ENCODE measurements at places on chromosomes 12 and 14. TPM values are rescaled to one million over a fixed set of nuclear protein-coding genes. Genes with fewer than 3 reads are reported as not detected.

DNA sequence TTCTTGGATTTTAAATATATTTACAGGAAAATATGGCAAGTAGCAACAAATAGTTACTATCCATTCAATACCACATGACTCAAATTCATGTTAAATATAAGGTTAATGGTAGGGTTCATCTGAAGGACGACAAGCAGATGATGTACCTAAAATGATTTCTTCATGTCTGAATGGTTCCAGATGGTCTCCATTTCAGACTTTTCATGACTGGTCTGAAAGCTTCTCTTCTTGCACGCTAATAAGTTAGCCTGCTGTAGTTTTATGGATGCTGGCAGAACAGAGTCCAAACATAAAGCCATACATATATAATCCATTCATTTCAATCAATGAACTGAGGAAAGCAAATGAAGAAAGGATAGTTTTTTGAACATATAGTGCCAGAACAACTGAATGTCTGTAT, 257.0 kb upstream of the MGAT4C start:
- DNase-seq = no peak

- no peak for DNase-seq
These were observed 116.8 kb downstream of the WIF1 start for GRCh38 chr12:65004270-65004669.

DNA sequence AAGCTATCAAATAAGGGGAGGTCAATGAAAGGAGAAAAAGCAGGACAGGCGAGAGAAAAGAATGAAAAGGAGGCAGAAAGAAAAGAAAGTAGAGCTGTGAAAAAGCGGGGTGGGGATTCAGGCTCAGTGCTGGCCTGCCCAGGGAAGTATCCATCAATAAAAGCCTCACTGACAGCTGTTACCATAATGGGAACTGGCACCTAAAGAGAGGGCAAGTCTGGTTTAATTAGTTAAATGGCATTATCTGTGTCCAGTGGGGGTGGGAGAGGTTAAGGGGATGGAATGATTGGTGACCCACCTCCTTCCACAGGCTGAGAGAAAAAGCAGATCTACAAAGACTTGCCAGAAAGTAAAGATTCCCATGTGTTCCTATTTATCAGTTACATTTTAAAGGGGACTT, 7.4 kb downstream of the SALL2 start:
- no peak for DNase-seq

DNA sequence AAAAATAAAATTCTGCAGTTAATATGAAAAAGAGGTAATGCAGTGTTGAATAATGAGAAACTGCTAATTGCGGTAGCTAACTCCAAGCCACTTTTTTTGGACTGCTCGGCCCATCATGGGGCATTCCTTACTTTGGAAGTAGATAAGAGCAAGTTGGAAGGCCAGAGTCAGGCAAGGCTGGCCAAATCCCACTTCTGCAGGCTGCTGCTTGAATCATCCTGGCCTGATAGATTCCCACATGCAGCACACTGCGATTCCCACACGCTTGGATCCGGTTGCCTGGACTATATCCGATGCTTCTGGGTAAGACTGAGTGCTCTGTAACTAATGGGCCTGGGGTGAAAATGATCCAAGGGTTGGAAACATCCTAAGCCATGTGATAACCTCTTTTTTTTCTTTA, 10.6 kb downstream of the EIF2B2 start:
- no peak for DNase-seq

GRCh38 chr12:48482198-48482597, at the start of gene C12orf54:
C12orf54 (plus strand) TSS chr12:48482498; CDS start chr12:48483297, 799 bp downstream.
- DNase-seq = no peak

DNA sequence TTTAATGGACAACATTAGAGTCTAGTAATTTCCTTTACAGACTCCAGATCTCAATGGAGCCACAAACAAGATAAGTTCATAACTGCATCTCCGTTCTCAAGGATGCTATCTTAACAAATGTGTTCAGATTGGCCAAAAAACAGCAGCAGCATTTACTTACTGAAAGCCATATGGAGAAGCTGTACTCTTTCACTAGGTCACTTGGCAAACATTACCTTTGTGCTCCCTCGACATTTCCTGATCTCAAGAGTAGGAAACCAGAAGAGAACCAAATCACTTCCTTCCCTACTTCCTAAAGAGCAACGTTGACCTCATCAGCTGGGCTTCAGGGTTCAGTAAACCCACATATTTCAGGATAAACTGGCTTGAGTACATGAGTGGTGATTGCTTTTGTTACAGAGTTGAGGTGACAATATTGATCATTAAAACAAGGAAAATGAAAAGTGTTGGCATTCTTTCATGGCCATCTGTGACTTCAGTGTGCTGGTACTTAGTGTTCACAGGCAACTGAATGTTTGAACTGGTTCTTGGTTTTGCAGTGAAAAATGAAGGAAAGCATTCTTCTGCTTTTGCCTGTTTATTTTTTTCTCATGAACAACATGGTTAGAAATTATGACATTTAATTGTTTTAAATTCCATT, 449.6 kb downstream of the TMEM117 start:
- DNase-seq = no peak

GRCh38 chr14:40003773-40004172, 571.5 kb upstream of the FBXO33 start:
- no peak for DNase-seq

DNA sequence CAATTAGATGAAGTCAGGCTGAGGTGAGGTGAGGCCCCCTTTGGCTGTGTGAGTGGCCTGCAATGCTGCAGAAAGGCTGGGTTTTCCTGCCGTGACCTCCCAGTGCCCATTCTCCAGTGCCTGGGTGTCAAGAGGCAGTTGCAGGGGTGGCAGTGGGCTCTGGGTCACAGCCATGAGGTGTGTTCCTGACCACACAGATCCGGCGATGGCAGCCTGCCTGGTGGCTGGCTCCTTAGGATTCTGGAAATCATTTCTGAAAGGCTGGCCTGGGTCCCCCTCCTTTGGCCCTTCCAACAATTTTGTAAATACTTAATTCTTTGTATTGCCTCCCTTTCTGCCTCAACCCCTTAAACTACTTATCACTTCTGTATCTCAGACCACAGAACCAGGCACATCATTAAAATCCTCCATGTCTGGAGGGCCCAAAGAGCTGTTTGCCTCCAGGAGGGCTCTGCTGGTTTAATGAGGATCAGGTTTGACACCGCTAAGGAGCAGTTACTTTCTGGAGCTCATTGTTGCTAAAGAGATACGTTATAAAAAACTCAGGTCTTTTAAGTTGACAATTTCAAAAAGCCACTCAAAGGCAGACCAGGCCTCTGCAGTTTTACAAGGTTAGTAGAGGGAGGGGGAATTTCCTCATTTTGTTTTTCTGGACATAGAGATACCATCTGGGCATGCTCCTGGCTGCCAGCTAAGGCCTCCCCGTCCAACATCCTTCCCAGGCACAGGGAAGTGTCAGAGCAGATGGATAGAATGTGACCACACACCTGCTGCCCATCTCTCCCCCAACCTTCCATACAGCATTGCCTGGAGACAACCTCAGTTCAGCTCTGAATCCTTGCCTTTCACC, 204.4 kb downstream of the FOXN3 start:
- no peak for DNase-seq

DNA sequence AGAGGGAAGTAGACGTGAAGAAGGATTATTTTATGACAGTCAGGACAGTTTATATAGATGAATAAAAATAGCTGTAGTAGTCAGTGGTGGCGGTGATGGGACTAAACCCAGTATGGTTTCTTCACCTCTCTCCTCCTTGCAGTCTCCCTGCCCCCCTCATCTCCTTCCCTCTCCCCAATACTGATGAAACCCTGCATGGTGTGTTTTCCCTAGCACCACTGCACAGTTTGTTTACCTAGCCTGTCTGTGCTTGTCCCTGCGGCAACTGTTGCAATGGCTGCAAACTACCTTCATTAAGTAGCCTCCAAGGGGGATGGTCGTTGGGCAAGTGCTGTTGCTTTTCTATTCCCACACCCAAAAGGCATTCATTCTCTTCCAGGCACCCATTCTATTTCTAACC, 14.7 kb downstream of the PCBP2 start:
- no peak for DNase-seq

DNA sequence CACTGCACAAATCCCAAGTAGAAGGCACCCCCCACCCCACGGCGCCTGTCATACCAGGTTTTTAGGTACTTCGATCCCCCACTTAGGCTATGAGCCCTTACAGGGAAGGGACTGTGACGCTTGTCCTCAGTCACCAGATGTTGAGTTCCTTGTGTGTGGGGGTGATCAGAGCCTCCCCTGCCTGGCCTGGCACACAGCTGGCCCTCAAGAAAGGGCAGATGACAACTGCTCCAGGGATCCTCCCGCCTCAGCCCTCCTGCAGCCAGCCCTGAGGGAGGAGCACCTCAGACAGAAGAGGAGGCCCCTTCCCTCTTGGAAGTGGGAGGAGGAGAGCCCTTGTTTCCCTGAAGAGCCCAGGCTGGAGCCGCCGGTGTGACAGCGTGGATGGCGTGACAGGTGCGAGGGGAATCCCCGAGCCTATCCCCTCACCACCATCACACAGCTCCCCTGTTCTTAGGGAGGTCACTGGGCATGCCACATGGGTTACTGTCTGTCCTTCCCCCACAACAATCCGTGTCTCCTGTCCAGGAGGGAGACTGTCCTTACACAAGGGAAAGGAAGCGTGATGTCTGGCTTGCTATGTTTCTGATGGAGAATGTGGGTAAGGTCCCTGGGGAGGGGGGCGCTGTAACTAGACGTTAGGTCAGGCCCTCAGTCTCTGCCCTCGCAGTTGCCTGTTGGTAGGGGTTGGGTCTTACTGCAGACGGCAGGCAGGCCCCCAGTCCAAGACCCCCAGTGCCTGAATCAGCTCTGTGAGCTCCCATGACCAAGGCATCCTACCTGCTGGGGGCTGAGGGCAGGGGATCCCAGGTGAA, 31.4 kb downstream of the P2RX4 start:
- DNase-seq = no peak

GRCh38 chr14:101034986-101035385, 131.5 kb upstream of the RTL1 start:
- no peak for DNase-seq

DNA sequence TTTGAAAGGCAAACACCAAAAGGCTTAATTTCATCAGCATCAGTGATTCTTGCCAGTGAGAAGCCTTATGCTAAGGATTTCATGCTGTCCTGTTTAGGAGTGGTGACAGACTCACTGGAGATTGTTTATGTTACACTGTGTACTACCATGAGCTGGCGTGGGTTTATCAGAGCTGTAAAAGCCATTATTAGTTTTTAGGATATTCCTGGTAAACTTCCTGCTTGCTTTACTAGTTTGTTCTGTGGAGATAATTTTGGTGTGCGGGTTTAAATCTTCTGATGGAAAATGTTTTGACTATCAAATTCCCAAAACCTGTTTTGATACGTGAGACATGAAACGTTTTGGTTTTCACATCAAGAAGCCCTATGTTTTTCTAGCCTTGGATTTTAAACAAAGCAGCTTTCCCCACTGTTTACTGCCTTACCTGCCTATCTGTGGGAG, 15.2 kb downstream of the PPFIBP1 start:
- DNase-seq = no peak

- no peak for DNase-seq
These were observed 214.3 kb downstream of the KIF26A start for GRCh38 chr14:104352493-104353220.

CPM gene
- total RNA-seq = 22.7 TPM

LRRC43 gene
- total RNA-seq = not detected

HHIPL1 gene
- 1.0 TPM for total RNA-seq

PLEK2 gene
- 6.1 TPM for total RNA-seq

CLEC4A gene
- 0.67 TPM for total RNA-seq

DIO3 gene
- total RNA-seq = 9.3 TPM

SLC6A15 gene
- total RNA-seq = not detected

PAX9 gene
- total RNA-seq = not detected
